ENCODE measurements at places on chromosomes 12 and 14. TPM values are rescaled to one million over a fixed set of nuclear protein-coding genes. Genes with fewer than 3 reads are reported as not detected.

SNX6 gene
- total RNA-seq: 79.0 TPM

CDKN3 gene
- total RNA-seq: 1.1 TPM

GAS2L3 gene
- 6.1 TPM for total RNA-seq

RNASE2 gene
- 2.9 TPM for total RNA-seq

TSPAN19 gene
- total RNA-seq: not detected

SLC6A15 gene
- total RNA-seq: 1.1 TPM

DNA sequence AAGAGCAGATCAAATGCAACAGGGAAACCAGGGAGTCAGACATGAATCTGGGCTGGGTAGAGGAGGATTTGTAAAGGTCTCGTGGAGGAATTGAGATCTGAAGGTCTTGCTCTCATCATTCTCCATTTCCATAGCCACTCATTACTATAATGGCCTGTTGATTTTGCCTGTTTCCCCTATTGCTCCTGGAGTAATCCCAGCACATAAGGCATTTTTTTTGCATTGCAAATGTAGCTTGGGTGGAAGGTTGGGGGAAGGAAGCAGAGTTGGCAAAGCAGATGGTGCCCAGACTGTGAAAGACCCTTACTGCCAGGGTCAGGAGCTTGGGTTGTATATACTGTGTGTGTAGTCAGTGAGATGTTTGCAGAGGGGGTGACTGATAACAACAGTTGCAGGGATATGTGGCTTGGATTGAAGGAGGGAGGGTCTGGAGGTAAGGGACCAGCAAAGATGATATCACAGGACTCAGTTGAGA lies 116.0 kb downstream of the TTC6 start:
- no peak for DNase-seq

GRCh38 chr12:92784797-92785562 lies 82.2 kb downstream of the PLEKHG7 start:
- DNase-seq: no peak
